ENCODE measurements at places on chromosomes 7 and 10.

DNA sequence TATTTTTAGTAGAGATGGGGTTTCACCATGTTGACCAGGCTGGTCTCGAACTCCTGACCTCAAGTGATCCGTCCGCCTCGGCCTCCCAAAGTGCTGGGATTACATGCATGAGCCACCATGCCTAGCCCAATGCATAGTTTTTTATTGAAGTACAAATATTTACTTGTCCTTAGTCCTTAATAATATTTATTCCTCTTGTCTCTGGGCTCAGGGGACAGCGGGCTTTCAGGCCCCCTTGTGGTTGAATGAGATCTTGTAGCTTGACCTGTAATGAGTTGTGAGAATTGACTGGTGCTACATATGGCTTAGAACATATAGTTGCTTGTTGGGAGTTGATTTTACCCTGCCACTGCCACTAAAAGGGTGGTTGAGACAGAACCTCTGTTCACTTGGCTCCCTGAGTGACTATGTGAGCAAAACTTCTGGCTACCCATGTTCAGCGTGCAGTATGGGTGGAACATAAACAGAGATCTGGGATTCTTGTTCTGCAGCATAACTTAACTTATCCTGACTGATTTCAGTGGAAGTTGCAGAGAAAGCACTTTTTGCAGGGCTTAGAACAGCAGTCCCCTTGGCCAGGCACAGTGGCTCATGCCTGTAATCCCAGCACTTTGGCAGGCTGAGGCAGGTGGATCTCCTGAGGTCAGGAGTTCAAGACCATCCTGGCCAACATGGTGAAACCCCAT lies 14.9 kb downstream of the CCL26 start:
- DNase-seq: peak; percentile 54

DNA sequence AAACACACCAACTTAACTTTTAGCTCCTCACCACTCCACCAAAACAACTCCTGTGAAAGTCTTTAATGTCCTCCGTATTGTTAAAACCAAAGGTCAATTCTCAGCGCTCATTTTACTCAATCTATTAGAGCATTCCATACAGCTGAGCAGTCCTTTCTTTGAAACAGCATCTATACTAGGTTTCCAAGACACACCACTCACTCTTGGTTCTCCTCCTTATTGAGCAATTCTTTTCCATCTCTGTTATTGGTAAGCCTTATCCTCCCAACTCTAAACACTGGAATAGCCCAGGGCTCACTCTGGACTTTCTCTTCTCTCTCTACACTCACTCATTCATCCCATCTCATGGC lies 34.9 kb downstream of the COA1 start:
- no peak for DNase-seq

- peak; percentile 20 for DNase-seq
Measured at GRCh38 chr7:141754939-141755338, 9.0 kb upstream of the TAS2R3 start.

GRCh38 chr7:155809947-155810769 lies 2.1 kb downstream of the SHH start:
- DNase-seq: no peak

- DNase-seq: no peak
Measured at GRCh38 chr7:91137788-91138368, 126.4 kb upstream of the FZD1 start.

- no peak for DNase-seq
Measured at GRCh38 chr7:25091779-25092178, 33.3 kb downstream of the CYCS start.

DNA sequence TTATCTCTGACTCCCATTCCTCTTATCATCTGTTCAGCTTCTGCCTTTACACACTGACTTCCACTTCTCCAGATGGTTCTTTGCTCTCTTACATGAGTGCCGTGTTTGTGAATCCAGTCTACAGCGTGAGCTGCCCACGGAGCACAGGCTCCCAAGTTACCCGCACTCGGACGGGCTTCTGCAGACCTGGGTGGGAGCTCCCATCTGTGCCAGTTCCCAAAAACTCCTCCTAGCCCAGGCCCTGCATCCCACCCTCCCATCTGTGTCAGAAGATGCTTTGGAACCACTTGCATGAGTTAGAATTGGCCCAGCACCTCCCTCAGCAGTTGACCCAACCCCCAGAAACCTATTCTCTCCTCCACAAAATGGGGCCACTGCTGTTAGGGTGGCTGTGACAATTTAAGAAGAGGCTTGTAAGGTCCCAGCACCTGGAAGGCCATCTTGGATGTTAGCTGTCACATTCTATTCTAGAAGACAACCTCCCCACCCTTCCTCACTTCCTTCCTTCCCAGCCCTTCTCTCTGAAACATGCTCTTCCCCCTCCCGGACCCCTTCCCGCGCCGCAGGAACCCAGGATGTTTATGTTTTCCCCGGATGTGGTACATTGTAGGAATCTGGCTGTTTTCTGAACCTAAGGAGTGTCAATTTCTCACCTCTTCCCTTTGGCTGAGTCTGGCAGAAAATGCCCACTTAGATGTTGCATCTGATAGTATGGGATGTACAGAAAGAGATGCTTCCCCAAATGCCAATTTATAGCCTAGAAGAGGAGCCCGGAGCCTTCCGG lies 79.2 kb downstream of the CCDC3 start:
- no peak for DNase-seq

DNA sequence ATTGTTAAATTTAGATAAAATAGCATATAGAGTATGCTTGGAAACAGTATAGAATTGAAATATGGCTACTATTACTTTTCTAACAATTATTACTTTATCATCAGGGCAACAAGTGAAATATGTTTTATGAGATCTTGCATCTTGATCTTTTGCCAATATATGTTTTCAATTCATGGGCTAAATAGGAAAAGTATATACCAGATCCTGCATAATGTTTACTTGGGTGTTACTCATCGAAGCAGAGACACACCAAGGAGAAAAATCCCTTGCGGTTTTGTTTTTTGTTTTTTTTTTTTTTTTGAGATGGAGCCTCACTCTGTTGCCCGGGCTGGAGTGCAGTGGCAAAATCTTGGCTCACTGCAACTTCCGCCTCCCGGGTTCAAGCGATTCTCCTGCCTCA lies 541.4 kb downstream of the SUGCT start:
- DNase-seq: no peak

- peak; percentile 58 for DNase-seq
Measured at GRCh38 chr10:130179640-130180039, 43.4 kb downstream of the GLRX3 start.

DNA sequence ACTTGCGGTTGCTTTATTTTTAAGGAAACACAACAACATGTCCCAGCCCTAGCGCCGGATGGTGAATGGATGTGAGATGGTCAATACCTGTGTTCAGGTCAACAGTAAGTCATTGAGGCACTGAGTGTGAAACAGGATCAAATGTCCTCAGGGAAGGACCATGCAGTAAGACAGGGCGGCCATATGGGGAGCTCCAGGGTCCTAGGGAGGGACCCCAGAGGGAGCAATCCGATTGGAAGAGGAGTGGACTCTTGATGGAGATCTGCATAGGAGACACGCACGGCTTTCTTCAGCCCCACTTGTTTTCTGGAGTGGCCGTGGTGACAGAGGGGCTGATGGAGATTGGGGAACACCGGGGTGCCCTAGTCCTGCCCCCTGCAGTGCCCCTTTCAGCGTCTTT lies 423.8 kb upstream of the MKI67 start:
- DNase-seq: no peak

- no peak for DNase-seq
Measured at GRCh38 chr10:36345807-36346206, 703.7 kb upstream of the FZD8 start.

DNA sequence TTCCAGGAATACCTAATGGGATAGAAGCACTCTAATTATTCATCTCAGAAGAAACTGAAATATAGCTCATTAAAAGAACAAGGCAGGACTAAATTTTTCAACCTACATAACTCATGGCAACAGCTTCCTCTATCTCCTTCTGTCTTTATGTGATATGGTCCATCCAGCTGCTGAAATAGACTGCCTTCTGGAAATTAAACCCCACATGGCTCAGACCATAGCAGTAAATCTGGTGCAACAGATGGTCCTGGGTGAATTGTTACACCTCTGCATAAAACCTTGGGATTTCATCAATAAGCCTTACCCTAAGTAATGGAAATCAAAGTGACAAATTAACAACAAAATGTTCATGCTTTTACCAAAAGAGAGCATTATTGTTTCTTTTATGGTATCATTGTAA lies 205.6 kb upstream of the CSTF2T start:
- no peak for DNase-seq

GRCh38 chr7:66933469-66933868 lies 12.4 kb downstream of the TMEM248 start:
- no peak for DNase-seq

DNA sequence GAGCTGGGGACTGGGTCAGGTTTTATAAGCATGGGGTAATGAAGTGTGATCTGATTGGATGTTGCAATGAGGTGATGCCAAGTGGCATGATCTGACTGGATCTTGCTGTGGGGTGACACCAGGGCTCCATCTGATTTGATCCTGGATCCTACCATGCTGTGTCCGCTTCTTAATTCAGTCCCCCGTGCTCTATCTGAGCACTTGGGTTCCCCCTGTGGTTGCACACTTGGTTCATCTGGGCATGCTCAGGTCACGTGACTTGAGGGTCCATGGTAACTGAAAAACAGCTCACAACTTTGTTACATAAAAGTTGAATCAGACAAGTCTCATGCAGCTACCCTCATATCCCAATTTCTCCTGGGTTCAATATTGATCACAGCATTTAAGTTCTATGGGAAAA lies 448.6 kb upstream of the NRP1 start:
- DNase-seq: no peak

DNA sequence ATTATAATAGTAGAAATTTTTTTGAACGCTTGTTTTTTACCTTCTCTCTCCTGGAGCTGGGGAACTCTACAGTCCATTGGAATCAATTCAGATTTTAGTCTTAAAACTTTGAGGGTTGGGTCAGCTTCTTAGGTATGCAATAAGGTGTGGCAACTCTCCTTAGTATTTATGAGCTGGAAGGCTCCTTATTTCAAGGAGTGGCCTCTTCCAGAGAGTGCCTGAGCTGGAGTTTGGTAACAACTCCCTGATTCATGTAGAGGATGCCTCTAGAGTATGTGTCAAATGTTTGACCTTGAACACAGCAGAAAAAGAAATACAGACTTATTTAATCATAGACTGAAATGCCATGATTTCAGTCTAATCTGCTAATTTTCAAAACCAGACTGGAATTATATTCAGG lies 11.1 kb downstream of the CDK14 start:
- no peak for DNase-seq

DNA sequence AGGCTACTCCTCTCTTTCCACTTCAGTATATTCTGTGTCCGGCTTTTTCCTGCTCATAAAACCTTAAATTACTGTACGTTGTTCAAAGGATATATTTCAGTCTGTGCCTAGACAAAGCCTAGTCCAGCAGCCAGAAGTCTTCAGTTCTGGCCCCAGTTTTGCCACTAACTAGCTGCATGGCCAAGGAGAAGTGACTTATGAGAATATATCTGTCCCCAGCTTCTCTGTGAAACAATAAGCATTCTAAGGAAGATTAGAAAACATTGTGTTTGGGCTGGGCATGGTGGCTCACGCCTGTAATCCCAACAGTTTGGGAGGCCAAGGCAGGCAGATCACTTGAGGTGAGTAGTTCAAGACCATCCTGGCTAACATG lies 105.0 kb upstream of the HDAC9 start:
- no peak for DNase-seq

GRCh38 chr10:131778842-131779241 lies 122.0 kb upstream of the PPP2R2D start:
- no peak for DNase-seq

- DNase-seq: no peak
Measured at GRCh38 chr7:139403601-139404000, 43.9 kb downstream of the LUC7L2 start.

DNA sequence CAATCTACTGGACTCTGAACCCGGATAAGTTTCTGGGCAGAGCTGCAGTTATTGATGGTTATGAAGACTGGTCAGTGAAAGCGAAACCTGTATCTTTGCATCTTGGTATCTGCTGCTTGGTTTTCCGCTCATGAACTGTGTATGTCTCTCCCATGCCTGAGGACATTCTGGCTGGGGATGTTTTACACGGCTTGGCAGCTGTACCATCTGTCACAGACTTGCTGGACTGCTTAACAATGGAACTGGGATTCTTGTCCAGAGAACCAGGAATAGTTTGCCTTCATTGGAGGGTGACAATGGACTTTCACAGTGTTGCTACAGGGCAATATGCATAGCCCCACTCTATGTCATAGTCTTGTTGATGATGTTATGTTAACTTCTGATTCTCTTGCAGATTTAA lies 119.9 kb upstream of the TMEM106B start:
- no peak for DNase-seq

DNA sequence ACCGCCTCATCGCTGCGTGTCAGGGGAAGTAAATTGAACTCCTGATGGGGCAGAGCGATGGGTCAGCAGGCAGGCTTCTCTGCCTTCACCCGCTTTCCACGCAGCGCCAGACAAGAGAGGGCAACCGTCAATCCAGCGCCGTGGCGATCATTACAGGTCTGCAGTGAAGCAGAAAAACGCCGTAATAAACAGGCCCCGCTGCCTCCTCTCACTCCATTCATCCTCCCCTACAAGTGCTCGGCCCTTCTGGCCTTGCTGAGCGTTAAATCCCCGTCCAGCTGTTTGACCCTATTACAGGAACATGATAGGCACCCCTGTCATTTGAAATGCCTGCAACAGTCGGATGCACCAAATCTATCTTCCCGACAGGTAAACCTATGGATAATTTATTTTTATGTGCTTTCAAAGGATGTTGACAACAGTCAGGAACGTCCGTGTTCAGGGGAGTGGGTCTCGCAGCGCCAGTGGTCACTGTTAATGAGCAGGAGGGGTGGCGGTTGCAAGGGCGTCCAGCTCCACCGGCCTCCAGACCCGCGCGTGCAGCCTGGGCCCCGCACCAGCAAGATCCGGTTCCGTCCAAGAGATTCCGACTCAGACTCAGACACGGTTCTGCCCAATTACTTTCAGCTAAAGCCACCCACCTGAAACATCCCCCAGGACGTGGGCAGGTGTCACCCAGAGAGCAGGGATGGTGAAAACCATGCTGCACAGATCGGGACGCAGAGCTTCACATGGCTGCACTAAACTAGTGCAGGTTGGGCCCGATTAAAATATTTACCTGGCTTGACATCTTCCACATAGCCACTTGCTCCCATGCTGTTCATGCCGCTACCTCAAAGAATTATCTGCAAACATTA lies 508.0 kb upstream of the MGMT start:
- no peak for DNase-seq

GRCh38 chr10:20473023-20473760 lies 423.9 kb downstream of the NEBL start:
- no peak for DNase-seq

- DNase-seq: peak; percentile 69
Measured at GRCh38 chr7:151755131-151755801, 121.6 kb downstream of the PRKAG2 start.

DNA sequence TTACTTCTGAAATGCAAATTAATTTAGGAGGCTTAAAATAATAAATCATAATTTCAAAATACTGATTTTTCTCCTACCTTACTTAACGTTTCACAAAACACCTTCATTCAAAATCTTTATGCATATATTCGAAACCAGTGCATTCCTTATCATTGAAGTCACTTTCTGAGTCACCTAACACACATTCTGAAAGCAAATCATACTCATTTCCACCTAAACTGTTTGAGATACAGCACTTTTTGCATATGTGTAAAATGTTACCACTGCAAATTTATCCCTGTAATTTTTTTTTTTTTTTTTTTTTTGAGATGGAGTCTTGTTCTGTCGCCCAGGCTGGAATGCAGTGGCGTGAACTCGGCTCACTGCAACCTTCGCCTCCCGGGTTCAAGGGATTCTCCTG lies 15.7 kb downstream of the PPP3CB start:
- DNase-seq: no peak

- DNase-seq: no peak
Measured at GRCh38 chr7:98630149-98630548, 13.1 kb downstream of the NPTX2 start.
